Suprapubic skin (tissue), 4 donors: ENCODE measurements at places on chromosomes 2 and 18. TPM values are rescaled to one million over a fixed set of nuclear protein-coding genes. Genes with fewer than 3 reads are reported as not detected.

The PDE11A gene
- 1.0 TPM for total RNA-seq

The FAM237A gene
- total RNA-seq = not detected

The GPAT2 gene
- 1.5 TPM for total RNA-seq

The CYP26B1 gene
- total RNA-seq = 83.3 TPM

The HOXD12 gene
- total RNA-seq = not detected

The ANO7 gene
- 1.4 TPM for total RNA-seq

- no peaks in the 10 kb centered on the region for H3K36me3 ChIP-seq
- peak within 1 kb of the TSS; percentile 81 for H3K27ac ChIP-seq
- peak; percentile 85 for DNase-seq
- H3K4me1 ChIP-seq = peaks cover 19% of the 10 kb centered on the region
- H3K4me3 ChIP-seq = peak within 1 kb of the TSS; percentile 78
- H3K27me3 ChIP-seq = no peaks in the 10 kb centered on the region
Measured at GRCh38 chr2:9003616-9004337, at the start of gene MBOAT2. Gene MBOAT2, minus strand, starts transcription at chr2:9003684. Its CDS starts 70 bp downstream, at chr2:9003614.

- H3K36me3 ChIP-seq = no peaks in the 10 kb centered on the region
- peak overlapping the region; percentile 56 for H3K27ac ChIP-seq
- no peak for DNase-seq
- peaks cover 59% of the 10 kb centered on the region for H3K27me3 ChIP-seq
- peaks cover 24% of the 10 kb centered on the region for H3K4me1 ChIP-seq
Measured at GRCh38 chr2:96116879-96117533, 635 bp upstream of the ADRA2B start.

- DNase-seq = no peak
- H3K36me3 ChIP-seq = no peaks in the 10 kb centered on the region
- H3K27me3 ChIP-seq = no peaks in the 10 kb centered on the region
- no peak overlapping the region for H3K27ac ChIP-seq
- H3K4me1 ChIP-seq = no peaks in the 10 kb centered on the region
Measured at GRCh38 chr2:5144159-5144558, 548.0 kb upstream of the SOX11 start.

- H3K4me3 ChIP-seq = no peak overlapping the region
- DNase-seq = no peak
- H3K27ac ChIP-seq = no peak overlapping the region
- H3K27me3 ChIP-seq = no peaks in the 10 kb centered on the region
- H3K4me1 ChIP-seq = no peaks in the 10 kb centered on the region
Measured at GRCh38 chr18:53780666-53781065, 443.8 kb downstream of the MBD2 start.

- no peak for DNase-seq
- no peak overlapping the region for H3K27ac ChIP-seq
- H3K36me3 ChIP-seq = no peaks in the 10 kb centered on the region
- H3K4me3 ChIP-seq = no peak overlapping the region
Measured at GRCh38 chr2:220192994-220193753, 565.7 kb downstream of the SLC4A3 start.

DNA sequence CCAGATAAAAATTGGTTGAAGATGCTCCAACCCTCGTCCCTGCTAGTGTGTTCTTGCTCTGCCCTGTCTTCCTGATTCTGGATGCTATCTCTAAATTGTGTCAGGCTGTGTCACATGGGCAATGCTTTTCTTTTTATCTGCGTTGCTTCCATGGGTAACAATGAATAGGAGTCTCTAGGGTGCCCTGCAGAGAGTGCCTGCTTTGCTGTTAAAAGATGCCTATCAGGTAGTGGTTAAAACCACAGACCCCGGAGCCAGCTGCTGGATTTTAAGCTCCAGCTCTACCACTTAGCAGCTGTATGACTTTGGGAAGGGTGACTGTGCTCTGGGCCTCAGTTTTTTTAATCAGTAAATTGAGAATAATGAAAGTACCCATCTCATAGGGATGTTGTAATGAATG is 340.3 kb downstream of the PLCL1 start:
- H3K27ac ChIP-seq = no peak overlapping the region
- H3K4me3 ChIP-seq = no peak overlapping the region
- DNase-seq = no peak
- H3K36me3 ChIP-seq = no peaks in the 10 kb centered on the region

- DNase-seq = no peak
- no peaks in the 10 kb centered on the region for H3K4me1 ChIP-seq
- no peak overlapping the region for H3K27ac ChIP-seq
- H3K4me3 ChIP-seq = no peak overlapping the region
- H3K36me3 ChIP-seq = no peaks in the 10 kb centered on the region
Measured at GRCh38 chr2:103880081-103880834, 973.7 kb upstream of the POU3F3 start.

DNA sequence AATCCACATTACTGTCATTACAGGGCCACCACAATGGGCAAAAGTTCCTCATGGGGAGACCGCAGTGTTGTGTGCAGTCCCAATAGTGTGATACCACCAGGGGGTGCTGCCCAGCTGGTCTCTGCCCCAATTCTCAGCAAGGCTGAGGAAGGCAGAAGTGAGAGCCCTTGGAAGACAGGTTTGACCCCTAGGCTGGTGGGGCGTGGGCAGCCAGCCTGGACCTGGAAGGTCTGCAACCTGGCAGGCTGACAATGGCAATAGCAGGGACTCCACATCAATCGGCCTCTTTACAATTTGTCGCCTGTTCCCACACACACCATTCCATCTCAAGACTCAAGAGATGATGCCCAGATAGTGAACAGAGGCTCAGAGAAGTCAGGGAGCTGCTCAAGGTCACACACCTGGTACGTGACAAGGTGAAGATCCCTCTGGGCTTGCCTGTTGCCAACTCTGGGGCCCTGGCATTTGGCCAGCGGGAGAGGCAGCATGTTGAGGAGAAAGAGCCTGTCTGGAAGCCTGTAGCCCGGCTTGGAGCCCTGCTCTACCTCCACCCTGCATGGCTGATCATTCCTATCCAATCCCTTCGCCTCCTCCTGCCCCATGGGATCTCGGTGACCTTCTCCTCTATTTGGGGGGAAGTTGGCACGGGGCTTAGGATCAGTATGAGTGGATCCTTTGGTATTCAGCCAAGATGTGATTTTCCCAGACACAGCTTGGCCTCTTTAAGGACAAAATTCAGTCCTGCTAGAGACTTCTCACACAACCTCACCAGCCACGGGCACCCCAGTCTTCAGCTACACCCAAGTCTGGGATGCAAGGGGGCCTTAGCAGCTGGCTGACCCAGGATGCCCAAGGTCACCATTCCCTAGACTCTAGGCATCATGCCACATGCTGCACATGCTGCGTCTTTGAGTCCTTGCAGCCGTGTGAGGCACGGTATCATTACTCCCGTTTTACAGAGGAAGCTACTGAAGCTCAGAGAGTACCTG is 2.9 kb upstream of the ATOH8 start:
- no peak overlapping the region for H3K27ac ChIP-seq
- H3K36me3 ChIP-seq = no peaks in the 10 kb centered on the region
- H3K4me3 ChIP-seq = no peak overlapping the region
- H3K4me1 ChIP-seq = peaks cover 71% of the 10 kb centered on the region

GRCh38 chr18:50401295-50401694 is 26.4 kb downstream of the SKA1 start:
- H3K4me3 ChIP-seq = no peak overlapping the region
- no peak overlapping the region for H3K27ac ChIP-seq
- H3K27me3 ChIP-seq = peaks cover 50% of the 10 kb centered on the region

DNA sequence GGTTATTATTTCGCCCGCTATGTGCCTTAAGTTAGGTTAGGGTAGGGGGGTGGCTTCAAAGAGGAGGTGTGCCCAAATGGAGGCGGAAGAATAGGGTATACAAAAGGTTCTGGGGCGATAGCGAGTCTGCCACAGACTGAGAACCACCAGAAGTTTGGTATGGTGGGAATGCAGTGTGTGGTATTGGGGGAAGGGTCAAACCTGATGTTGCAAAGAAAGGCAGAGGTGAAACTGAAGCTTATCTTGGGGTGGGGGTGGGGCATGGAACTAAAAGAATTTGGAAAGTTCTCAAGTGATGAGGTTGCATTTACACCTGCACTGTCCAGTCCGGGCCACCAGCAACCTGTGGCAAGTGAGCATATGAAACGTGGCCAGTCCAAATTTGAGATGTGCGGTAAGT is 11.8 kb upstream of the CCBE1 start:
- H3K36me3 ChIP-seq = no peaks in the 10 kb centered on the region
- H3K4me1 ChIP-seq = peaks cover 18% of the 10 kb centered on the region
- no peak for DNase-seq
- no peak overlapping the region for H3K27ac ChIP-seq

GRCh38 chr18:47262301-47263149 is 11.1 kb upstream of the SKOR2 start:
- H3K4me1 ChIP-seq = peaks cover 24% of the 10 kb centered on the region
- DNase-seq = no peak
- H3K36me3 ChIP-seq = no peaks in the 10 kb centered on the region
- peaks cover 84% of the 10 kb centered on the region for H3K27me3 ChIP-seq
- H3K27ac ChIP-seq = no peak overlapping the region

DNA sequence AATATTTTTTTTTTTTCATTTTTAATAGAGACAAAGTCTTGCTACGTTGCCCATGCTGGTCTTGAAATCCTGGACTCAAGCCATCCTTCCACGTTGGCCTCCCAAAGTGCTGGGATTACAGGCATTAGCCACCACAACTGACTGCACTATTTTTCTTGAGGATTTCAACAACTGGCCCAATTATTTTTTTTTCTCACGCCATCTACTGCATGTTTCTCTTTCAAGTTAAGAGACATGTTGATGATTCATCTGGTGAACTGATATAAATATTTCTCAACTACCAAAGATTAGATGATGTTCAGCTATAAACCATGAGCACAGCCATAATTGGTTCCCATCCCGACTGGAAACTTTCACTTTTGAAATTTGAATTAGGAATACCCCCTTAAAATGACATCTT is 688.4 kb upstream of the SYT4 start:
- no peak for DNase-seq
- H3K27me3 ChIP-seq = no peaks in the 10 kb centered on the region

DNA sequence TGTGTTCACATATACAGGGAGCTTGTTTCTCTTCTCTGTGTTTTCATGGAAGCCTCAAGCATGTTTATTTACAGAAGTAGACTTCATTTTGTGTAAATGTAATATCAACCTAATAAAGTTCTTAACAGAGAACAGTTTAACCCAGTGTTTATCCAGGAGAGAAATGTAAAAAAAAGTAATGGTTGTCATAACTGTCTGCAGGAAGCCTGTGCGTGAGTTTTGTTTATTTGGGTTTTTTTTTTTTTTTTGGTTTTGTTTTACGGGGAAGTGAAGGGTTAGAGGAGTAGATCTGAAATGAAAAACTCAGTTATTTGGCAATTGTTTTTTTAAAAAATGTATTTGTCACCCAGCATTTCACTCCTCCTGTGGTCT is 124.7 kb downstream of the RAPGEF4 start:
- no peaks in the 10 kb centered on the region for H3K27me3 ChIP-seq
- H3K4me1 ChIP-seq = peaks cover 14% of the 10 kb centered on the region
- H3K27ac ChIP-seq = no peak overlapping the region
- no peaks in the 10 kb centered on the region for H3K36me3 ChIP-seq
- no peak for DNase-seq

DNA sequence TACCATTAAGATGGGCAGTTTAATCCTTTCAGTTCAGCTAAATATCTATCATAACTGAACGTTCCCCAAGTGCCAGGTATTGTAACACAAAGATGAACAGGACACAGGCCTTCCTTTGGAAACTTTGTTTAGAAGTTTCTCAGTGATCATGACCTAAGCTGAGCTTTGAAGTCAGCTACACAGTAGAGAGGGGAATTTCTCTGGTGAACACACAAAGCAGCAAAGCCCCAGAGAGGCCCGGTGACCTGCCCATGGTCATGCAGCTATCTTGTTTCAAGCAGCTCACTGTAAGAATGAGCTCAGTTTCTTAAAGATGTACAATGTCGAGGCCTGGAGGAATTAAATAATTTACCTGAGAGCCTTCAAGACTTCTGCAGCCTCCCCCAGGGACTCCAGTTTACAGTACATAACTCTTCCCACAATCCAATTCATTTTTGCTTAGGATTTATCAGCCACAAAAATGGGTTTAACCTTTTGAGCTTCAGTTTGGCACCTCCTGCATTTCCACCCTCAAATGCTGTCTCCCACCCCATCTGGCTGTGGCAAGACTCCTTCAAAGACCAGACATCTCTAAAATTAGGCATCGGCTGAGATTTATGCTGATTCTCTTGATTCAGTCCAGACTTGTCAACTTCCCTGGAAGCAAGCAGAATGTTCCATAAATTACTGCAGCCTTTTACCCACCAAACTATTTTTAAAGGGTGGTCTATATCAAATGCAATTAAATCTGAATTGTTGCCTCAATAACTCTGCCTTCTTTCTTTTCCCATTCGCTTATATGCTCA is 325.6 kb downstream of the TXNL1 start:
- no peaks in the 10 kb centered on the region for H3K4me1 ChIP-seq
- no peak overlapping the region for H3K4me3 ChIP-seq
- H3K27me3 ChIP-seq = no peaks in the 10 kb centered on the region

DNA sequence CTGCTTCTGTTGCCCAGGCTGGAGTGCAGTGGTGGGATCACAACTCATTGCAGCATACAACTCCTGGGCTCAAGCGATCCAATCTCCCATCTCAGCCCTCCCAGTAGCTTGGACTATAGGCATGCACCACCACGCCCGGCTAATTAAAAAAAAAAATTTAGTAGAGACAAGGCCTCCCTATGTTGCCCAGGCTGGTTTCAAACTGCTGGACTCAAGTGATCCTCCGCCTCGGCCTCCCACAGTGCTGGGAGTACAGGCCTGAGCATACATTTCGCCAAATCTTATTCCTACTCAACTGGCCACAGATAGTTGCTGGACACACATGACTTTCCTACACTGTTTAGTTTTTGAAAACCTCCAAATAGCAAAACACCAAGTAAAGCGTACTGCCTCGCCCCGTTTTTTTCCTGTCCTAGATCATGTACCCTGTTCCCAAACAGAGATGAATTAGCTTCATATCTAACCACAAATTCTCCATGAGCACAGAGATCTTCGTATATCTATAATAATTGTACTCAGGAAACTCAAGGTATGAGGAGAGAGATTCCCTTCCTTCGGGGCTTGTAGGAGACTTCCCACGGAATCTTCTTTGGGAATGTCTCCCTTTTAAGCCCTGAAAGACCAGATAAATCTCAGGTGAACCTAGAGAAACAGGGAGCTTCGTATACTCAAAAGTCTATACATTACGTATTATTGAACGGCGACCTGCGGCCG is 598 bp upstream of the C2orf69 start:
- H3K4me1 ChIP-seq = peaks cover 25% of the 10 kb centered on the region
- no peaks in the 10 kb centered on the region for H3K27me3 ChIP-seq
- no peak for DNase-seq
- H3K27ac ChIP-seq = no peak overlapping the region
- H3K4me3 ChIP-seq = peak overlapping the region; percentile 89
- H3K36me3 ChIP-seq = no peaks in the 10 kb centered on the region
